Stimulated activated CD4-positive, alpha-beta T cell treated with anti-CD3 and anti-CD28 coated beads, TNF-alpha, amount 100 ng/mL, for 1 hour (primary cell): ENCODE measurements at places on chromosomes 1 and 21.

GRCh38 chr1:17093822-17094393, 25.3 kb downstream of the PADI2 start:
- DNase-seq, result no peak

GRCh38 chr1:202243006-202243405, 49.4 kb downstream of the LGR6 start:
- no peak for DNase-seq

GRCh38 chr1:170203693-170204092, 57.9 kb downstream of the NTMT2 start:
- DNase-seq, result no peak

GRCh38 chr1:201515062-201515750, 8.3 kb upstream of the CSRP1 start:
- no peak for DNase-seq
